Upper lobe of right lung (tissue), 1 donor: ENCODE measurements at places on chromosomes 11 and 22.
A peak's percentile ranks its signal among the peaks of the same experiment; 100 is the strongest.

- DNase-seq, result peak; percentile 56
Measured at GRCh38 chr11:12149672-12150225, 39.4 kb downstream of the MICAL2 start.

DNA sequence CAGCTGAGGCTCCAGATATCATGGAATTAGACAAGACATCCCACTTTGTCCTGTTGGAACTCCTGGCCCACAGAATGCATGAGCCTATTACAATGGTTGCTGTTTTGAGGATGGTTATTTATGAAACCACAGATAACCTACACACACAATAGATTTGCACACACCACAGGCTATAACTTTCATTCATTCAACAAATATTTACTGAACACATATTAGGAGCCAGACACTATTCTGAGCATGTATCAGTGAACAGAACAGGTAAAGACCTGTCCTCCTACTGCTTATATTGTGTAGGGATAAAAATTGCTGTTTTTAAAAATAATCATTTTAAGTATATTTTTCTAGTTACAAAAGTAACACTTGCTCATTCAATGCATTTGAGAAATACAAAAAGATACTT lies 13.4 kb upstream of the LDLRAD3 start:
- DNase-seq, result no peak

- peak; percentile 88 for DNase-seq
Measured at GRCh38 chr11:26331911-26332571, at the start of gene ANO3. TSS of gene ANO3 (plus strand) at chr11:26332130. CDS start at chr11:26332276, 146 bp downstream.

- DNase-seq, result no peak
Measured at GRCh38 chr11:96001037-96001436, 77.1 kb upstream of the MTMR2 start.

GRCh38 chr11:26201411-26201810 lies 130.5 kb upstream of the ANO3 start:
- DNase-seq, result no peak

DNA sequence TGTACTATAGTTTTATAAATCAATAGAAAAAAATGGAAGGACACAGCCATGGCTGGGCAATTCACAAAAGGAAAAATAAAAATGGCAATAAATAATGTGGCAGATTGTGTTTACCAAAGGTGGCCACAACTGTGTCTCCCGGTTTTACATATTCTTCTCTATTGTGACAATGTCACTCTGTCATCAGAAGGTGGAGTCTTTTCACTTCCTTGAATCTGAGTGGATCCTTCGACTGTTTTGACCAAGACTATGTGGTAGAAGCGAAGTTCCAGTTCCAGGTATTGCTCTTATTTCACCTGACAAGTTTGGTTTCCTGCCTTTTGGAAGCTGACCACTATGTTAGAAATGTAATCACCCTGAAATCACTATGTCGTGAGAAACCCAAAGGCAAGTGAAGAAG lies 31.0 kb upstream of the HSD17B12 start:
- no peak for DNase-seq

- no peak for DNase-seq
Measured at GRCh38 chr22:50571264-50572175, 6.7 kb downstream of the CPT1B start.

GRCh38 chr22:38427940-38428339 lies 27.1 kb downstream of the KCNJ4 start:
- no peak for DNase-seq

DNA sequence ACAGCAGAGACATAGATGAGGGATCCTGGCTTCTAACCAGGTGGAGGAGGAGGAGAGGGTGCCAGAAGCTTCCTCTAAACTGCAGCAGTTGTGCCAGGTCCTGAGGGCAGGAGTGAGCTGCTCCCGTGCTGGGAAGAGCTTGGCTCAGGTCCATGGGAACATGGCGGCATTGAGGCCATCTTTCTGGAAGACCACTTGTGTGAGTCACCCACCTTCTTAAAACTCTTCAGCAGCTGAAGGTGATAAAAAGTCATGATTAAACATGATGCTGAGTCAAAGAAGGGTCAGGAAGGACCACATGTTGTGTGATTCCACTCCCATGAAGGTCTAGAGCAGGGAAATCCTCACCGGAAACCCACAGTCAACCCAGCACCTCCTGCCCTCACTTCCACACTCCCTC lies 35.1 kb downstream of the LINC01488 start:
- peak; percentile 28 for DNase-seq

DNA sequence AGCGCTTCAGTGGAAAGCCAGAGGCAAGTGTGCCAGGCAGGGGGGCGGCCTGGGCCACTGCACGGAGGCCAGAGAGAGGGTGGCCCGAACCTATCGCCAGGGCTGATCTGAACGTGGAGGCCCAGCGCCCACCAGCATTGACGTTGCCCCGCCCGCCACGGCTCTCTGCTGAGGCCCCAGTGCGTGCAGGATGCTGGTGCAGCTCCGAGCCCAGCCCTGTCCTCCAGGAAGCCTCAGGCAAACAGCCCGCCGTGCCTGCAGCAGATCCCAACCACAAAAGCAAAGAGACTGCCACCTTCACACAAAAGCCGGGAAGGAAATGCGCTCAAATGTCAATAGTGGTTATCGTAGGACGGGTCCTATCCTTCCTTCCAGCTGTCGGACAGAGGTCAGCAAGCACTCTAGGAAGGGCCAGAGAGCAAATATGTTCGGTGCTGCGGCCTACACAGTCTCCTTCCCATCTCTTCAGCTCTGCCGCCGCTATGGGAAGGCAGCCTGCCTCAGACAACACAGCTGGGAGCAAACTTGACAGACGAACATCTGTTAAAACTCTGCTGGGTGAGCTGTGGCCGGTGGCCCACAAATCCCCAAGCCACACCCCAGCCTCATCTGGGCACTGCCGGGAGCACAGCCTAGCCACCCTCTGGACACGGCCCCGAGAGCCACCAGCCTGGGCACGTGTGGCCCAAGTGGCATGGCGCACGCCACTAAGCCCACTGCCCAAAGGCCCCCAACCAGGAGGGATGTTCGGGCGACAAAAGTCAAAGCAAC lies 146.2 kb downstream of the CRYBB2 start:
- no peak for DNase-seq

GRCh38 chr11:46808799-46809431 lies 37.2 kb downstream of the CKAP5 start:
- no peak for DNase-seq

DNA sequence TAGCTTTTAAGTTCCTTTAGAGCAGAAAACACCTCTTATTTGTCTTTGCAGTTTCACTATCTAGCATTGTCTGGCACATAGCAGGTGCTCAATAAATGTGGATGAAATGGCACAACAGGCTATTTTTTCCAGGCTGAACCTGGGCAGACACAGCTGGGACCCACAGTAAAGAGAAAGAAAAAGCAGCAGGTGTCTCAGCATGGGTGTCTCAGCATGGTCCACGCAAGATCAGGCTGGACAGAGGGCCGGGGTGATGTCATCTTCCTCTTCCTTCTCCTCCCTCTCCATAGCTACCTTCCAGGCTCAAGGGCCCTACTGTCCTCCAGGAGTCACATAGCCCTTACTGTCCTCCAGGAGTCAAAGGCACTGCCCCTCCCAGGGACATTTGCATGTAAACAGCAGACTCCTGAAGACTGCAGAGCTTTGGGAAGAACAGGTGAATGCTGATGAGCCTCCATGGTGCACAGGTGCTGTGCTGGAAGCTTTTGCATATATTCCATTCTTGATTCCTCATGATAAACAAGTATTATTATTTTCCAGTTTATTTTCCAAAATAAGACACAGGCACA lies 65.2 kb downstream of the DSCAML1 start:
- DNase-seq, result no peak

- no peak for DNase-seq
Measured at GRCh38 chr11:43922295-43922648, 20.2 kb upstream of the C11orf96 start.

DNA sequence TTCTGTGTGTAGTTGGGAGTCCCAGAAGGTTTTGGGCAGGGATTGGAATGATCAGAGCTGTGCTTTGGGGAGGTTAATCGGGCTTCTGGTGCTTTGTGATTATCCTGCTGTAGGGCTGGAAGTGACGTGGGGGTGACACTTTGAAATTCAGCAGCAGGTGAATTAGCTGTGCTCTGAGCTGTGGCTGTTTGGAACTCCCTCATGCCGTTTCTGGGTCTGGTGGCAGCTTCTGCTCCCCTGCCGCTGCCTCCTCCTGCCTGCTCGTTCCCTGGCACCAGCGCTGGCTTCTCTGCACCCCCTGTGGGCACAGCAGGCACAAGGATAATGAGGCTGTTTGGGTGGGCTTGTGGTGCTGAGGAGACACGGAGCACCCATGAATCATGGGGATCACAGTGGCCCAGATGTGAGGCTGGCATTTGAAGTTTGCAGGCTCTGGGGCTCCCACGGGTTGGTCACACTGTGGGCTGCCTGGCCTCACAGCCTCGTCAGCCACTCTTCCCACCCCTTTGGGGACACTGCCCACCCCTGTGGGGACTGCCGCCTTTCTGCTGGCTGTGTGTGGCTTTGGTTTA lies 49.7 kb downstream of the TBC1D22A start:
- no peak for DNase-seq

DNA sequence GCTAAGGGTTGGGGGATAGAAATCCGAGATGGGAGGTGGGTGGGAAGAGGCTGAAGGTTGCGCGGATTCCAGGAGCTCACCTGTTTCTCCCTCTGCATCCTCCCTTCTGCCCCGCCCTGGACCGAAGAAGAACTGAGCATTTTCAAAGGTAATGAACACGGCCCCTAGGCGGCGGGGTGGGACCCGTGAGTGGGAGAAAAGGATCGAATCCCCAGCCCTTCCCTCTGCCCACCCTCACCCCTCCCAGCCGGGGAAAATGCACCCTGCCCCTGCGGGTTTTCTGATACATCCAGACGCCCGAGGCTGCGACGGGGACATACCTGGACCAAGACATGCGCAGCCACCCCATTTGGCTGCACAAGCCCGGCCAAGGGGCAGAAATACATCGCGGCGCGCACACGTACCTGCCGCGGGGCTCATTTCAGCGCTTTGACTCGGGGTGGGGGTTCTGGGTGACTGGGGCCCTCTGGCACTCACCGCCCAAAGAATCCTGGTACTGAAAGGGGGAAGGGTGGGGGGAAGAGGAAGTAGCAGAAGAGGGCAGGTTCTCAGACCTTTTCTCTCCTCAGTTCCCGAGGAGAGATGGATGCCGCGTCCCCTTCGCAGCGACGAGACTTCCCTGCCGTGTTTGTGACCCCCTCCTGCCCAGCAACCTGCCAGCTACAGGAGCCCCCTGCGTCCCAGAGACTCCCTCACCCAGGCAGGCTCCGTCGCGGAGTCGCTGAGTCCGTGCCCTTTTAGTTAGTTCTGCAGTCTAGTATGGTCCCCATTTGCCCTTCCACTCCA lies 6.0 kb downstream of the VSIG2 start:
- DNase-seq, result no peak

GRCh38 chr11:10762913-10763421 lies 11.9 kb downstream of the CTR9 start:
- DNase-seq, result no peak
